ENCODE measurements at places on chromosomes 1 and 21.

- DNase-seq, result no peak
These were observed 486 bp upstream of the DSTYK start for GRCh38 chr1:205211839-205212536.

- DNase-seq, result no peak
These were observed 27.1 kb downstream of the RNF115 start for GRCh38 chr1:145796753-145797152.

GRCh38 chr1:15311880-15312279 is 64.9 kb downstream of the FHAD1 start:
- no peak for DNase-seq

GRCh38 chr21:14492931-14493330 is 53.2 kb downstream of the SAMSN1 start:
- no peak for DNase-seq

DNA sequence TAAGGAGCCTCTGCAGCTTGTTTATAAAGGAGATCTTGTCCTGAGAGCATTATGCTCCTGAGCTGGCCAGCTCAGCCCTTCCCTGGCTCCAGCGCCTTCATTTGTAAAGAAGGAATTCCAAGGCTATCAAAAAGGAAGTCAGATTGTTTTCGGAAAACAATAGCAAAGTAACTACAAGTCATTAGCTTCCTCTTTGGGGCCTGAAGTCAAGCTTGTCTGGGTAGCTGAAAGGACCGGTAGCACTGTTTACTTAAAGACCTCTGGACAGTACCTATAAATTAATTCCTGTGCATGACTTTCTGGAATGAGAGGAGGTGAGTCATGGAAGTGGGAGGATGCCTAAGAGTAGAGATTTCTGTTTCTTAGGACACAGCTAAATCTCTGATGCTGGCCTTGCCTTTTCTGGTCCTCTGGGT is 20.7 kb upstream of the GJA5 start:
- no peak for DNase-seq

- peak; percentile 30 for DNase-seq
These were observed 139.0 kb downstream of the RASAL2 start for GRCh38 chr1:178232949-178233348.

DNA sequence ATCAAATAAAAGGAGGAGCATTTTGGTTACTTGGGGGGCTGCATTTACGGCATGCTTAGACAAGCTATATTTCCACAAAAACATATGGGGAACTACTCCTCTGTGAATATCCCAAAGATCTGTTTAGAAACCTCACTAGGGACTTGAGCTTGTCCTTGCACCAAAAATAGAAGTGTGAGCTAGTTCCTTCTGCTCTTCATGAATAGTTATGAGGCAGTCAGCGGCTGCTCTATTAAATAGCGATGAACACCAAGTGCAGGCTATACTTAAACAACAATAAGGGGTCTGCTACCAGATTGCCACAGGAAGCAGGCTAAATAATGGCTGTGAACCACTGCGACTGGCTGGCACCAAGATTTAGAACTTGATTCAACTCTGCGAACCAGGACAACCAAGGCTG is 190.1 kb downstream of the PCP4 start:
- DNase-seq, result no peak

DNA sequence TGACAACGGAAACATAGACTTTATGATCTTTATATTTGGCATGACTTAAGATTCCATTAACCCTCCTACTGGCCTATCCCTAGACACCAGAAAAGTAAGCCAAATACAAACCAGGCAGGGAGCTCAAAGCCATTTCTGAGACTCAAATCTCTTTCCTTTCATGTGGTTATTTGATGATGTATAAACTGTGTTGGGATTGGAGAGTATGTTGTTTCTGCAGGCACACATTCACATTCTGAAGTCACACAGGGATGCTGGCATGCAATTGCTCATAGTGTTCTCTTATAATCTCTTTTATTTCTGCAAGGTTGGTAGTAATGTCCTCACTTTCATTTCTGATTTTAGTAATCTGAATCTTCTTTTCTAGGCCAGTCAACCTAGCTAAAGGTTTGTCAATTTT is 5.8 kb downstream of the ZMYND12 start:
- DNase-seq, result no peak

- DNase-seq, result no peak
These were observed 52.5 kb downstream of the POU2F1 start for GRCh38 chr1:167273027-167273800.

GRCh38 chr1:178417858-178418257 is 78.9 kb downstream of the CLEC20A start:
- no peak for DNase-seq

DNA sequence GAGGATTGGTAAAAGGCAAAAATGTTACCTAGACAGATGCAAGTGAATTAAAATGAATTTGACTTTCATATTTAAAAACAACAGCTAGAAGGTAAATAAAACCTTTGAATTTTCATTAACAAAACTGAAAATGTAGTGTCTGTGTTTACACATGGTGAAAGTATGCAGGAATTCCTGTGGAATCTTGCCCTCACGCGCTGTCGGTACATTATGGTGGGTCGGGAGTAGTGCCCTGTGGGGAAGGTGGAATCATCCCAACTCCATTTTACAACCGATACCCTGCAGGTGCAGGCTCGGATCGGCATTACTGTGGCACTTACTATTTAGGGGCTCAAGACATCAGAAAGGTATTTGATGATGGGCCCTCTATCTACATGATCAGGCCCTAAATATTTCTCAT is 197.2 kb upstream of the MAP1LC3C start:
- DNase-seq, result no peak

Measured in AG09319 (cell line).